ENCODE measurements at places on chromosomes 4 and X.
A peak's percentile ranks its signal among the peaks of the same experiment; 100 is the strongest.

DNA sequence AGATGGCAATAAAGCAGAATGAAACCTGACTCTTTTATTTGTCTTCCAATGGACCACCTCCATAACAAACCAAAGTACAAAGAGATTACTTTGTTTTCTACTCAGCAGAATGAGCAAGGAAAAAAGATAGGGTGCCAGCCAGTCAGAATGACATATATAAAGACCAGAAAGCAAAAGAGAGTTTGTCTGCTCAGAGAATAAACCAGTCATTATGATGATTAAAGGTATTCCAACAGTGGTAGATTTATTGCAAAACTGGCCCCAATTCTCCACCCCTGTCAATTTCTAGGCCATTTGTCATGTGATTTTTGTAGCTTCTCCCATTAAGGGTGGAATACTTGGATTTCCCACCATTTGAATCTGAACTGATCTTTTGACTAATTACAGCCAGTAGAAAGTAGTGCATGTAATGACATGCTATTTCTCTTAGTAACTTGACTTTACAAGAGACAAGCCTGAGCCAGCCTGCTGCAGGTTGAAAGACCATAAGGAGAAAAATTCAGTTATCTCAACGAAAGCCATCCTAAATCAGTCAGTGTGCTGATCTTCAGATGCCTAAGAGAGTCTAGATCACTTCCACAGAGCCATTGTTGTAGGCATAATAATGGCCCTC, 203.1 kb downstream of the EPHA5 start:
- DNase-seq: no peak

DNA sequence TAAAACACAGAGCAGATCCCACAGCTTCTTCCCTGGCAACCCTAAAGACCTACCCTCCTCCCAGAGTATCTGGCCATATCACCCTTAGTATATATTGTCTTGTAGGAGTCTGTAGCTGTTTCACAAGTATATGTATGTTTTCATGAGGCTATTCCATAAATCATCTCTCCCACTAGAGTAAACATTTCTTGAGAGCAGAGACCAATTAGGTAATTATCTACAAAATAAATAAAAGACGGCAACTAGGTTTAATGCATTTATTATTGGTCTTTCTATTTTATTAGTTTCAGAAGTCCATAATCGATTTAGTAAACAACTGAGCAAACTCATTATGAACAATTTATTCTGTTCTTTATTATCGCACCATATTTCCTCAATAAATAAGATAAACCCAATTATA, 7.0 kb downstream of the ACOT9 start:
- no peak for DNase-seq

DNA sequence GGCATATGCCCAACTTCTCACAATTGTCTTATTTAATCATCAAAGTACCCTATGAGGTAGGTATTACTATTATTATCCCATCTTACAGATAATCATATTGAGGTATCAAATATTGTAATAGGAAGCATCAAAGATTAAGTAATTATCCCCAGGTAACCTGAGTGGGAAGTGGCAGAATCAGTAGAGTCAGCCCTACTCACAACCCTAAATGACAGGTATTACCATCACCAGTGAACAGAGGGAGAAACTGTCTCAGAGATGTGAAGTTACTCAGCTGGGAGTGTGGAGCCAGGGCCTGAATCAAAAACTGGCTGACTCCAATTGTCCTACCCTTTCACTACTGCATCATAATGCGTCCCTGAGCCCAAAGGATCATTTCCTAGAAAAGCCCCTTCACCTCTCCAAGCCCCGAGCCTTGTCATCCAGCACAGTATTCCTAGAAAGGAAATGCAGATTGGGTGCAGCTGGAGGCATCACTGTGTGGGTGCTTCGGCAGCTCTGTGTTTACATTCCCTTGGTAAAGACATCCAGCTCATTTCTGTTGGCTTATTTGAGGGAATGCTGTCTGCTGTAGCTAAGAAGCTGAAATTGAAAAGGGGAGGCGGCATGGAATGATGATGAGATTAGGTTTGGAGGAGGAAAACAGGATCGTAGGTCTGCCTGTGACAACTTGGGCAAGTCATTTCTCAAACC, 72.8 kb downstream of the DHX15 start:
- DNase-seq: no peak

- DNase-seq: no peak
Observed at GRCh38 chr4:143531380-143531779, 17.9 kb downstream of the SMARCA5 start.

- no peak for DNase-seq
Observed at GRCh38 chrX:136318156-136318555, 17.4 kb downstream of the ADGRG4 start.

DNA sequence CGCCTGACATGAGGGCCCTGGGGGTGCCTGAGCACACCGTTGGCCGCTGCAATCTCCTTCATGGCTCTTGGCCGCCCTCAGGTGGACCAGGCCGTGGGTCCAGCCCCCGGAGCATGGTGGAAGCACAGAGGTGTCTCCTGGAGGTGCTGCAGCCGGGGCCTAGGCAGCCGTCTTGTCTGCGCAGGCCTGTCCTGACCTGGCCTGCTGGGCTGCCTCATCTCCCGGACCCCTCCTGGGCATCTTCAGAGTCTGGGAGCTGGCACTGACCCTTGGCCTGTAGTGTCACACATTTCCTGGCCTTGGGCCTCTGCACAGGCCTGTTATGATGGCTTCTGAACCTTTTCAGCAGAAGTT, 20.9 kb downstream of the UVSSA start:
- no peak for DNase-seq

GRCh38 chrX:69102612-69103194, 62.5 kb downstream of the PJA1 start:
- no peak for DNase-seq

DNA sequence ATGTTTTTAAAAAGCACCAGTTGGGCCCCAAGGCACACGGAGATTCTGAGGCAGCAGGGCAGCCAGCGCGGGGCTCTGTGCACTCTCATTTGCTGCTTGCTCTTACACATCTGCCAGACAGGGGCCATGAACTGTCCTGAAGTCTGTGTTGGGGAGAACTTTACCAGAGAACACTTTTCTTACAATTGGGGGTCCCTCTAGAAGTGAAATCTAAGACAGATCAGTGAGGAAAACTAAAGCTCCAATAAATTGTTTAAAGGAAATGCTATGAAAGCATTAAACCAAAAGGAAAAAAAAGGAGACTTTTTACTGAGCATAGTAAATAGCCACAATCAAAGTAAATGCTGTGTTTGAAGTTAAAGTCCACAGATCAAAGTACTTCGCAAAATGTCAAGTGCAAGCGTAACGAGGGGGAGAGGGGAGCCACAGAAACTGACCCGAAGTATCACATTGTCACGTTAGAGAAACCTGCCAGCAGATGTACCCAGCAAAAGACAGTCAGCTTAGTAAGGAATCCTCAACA, 37.8 kb downstream of the SORBS2 start:
- no peak for DNase-seq

- DNase-seq: no peak
Observed at GRCh38 chrX:153801669-153802068, 7.2 kb downstream of the SSR4 start.

- DNase-seq: no peak
Observed at GRCh38 chrX:148457279-148457678, 43.1 kb upstream of the AFF2 start.

DNA sequence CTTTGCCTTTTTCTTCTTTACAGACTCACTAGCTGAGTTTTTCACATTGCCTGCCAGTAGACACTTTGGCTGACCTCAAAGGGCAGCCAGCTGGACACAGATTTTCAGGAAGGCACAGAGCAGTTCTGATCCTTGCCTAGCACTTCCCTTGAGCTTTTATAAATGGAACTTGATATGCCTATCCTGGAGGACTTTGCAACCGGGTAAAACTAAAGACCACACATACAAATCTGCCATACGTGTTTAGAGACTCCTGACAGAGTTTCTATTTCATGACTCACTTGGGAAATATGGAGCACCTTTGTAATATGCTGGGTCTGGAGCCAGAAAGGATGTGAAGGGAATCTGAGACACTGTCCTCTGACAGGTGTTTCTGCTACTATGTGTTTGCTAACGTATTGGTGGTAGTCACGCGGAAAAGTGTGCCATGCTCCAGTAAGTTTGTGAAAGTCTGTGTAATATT, 56.7 kb upstream of the RASSF6 start:
- DNase-seq: peak; percentile 14

GRCh38 chr4:153212736-153213135, 8.5 kb downstream of the TRIM2 start:
- no peak for DNase-seq

- DNase-seq: no peak
Observed at GRCh38 chr4:130335417-130336194, 1239.7 kb downstream of the C4orf33 start.

DNA sequence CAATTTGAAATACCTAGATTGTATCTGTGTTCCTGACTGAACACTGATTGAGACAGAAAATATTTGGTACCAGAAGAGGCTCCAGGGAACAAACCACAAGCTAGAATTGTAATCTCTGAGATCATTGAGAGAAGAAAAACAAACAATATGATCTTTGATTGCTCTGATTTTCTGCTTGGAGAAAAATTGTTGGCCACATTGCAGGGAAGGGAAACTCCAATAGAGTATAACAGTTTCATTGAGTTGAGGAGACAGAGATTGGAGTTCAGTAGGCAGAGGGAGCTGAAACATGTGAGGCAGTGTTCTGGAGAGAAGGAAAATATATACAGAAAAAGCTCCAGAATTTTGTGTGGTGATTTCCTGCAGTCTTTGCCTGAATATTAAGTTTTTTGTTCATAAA, 158.2 kb downstream of the C4orf33 start:
- DNase-seq: no peak

GRCh38 chr4:159160242-159160641, 57.4 kb downstream of the RAPGEF2 start:
- no peak for DNase-seq

DNA sequence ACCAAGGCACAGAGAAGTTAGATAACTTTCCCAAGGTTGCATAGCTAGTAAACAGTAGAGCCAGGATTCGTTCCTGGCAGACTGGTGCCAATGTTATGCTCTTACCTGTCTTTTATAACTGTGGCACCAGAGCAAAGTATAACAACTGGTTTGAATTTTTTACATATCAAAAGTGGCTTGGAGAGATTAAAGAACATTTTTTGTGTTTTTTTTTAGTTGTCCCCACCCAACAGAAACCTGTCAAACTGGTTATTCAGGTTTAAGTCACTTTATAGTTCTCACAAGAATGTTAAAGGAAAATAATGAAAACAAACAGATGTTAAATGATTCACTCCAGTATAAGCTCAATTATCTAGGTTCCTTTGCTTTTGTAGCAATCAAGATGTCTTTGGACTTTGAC, 15.6 kb upstream of the FAM47E start:
- DNase-seq: no peak

- DNase-seq: no peak
Observed at GRCh38 chr4:1385373-1386340, 20.6 kb downstream of the NKX1-1 start.

Data from germinal center (tissue), 1 donor.